ENCODE measurements at places on chromosomes 6 and 20.

DNA sequence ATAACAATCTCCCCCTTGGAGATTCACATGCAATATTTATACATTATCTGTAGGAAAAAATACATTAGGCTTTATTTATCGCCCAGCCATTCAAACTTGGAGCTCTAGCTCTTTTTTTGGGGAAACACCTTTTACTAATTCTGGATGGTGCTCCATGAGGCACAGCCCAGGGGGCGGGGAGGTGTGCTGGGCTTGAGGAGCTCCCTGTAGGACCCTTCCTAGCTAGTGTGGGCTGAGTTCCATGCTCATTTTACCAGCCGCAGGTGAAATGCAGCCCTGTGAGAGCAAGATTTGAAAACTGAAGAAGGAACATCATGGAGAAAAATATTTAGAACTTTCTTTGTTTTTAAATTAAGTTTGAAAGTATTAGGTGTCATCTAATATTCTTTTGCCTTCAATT, 99.6 kb upstream of the POPDC3 start:
- no peak for DNase-seq

GRCh38 chr6:36805096-36805797, 34.0 kb downstream of the CPNE5 start:
- no peak for DNase-seq

GRCh38 chr6:170005665-170006064, 254.2 kb downstream of the ERMARD start:
- no peak for DNase-seq

DNA sequence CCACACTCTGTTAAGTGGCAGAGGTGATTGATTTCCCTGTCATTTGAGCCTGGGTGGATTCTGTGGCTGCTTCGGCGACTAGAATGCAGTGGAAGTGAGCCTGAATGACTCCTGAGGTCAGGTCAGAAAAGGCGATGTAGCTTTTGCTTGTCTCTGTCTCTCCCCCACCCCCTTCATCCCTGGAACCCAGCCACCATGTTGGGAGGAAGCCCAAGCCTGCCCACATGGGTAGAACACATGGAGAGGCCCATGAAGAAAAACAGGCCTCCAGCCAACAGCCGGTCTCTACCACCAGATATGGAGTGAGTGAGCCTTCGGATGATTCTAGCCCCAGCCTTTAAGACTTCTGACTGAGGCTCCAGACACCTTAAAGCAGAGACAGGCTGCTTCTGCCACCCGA, 181.0 kb downstream of the TFAP2C start:
- DNase-seq: no peak

GRCh38 chr20:31704225-31705119, 18.2 kb downstream of the BCL2L1 start:
- no peak for DNase-seq

GRCh38 chr6:38789256-38789655, 74.1 kb downstream of the DNAH8 start:
- no peak for DNase-seq

DNA sequence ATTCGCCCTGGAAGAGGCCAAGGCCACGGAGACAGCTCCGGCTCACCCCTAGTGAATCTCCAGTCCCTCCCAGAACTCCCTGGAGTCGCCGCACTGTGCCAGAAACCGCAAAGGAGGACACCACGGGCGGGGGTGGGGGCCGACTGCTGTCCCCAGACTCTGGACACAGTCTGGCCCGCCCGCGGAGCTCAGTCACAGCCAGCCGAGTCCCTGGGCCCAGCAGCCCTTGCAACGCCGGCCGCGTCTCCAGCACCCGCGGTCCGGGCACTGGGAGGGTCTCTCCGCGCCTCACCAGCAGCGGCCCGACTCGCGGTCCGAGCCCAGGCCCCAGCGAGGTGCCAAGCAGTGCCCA, 518 bp downstream of the PEX6 start:
- DNase-seq: no peak

DNA sequence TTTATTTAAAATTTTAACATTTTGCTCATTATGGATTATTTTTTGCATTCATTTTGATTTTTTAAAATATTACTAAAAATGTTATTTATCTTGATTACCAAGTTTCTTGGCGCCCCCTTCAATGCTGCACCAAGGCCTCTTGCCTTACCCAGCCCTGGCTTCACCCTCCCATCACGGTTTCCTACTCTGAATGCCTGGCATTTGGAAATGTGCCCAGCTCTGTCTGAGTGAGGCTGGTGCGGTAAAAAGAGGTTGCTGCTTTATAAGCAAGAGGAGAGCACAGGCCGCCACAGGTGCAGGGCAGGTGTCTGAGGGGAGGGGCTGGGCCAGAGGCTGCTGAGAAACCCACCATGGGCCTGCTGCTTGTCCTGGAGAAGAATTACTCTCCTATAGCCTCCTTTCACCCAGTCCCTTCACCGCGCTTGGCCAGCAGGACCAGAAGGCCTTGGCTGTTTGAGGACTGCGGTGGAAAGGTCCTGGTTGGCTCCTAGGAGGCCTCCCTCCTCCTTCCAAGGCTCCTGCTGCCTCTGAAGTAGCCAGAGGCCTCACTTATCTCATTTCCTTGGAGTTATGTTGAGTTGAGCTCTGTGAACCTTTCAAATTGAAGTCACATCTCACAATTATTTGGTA, 62.6 kb downstream of the BANF2 start:
- DNase-seq: no peak

DNA sequence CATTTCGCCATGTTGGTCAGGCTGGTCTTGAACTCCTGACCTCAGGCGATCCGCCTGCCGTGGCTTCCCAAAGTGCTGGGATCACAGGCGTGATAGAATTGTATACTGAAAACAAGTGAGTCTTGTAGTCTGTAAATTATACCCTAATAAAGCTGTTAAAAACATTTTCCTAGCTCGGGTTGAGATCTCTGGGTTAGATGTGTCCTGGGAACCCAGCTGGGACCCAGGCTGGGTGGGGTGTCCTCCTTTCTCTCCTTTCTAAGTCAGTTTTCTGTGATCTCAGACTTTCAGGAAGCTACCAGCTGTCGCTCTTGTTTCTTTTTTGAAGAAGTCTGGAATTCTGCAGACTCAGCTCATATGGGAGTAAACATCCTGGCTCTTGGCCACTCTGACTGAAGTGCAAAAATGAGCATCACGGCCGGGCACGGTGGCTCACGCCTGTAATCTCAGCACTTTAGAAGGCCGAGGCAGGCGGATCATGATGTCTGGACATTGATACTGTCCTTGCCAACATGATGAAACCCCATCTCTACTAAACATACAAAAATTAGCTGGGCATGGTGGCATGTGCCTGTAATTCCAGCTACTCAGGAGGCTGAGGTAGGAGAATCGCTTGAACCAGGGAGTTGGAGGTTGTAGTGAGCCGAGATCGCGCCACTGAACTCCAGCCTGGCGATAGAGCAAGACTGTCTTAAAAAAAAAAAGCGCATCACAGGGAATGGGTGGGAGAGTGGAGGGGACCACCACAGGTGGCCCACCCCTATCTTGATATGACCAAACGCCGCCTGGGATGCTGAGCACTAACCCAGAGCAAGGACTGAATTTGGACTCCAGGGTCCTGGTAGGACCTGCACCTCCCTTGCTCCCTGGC, 9.9 kb upstream of the PCIF1 start:
- no peak for DNase-seq

- no peak for DNase-seq
Measured at GRCh38 chr6:105121981-105122380, 57.8 kb downstream of the POPDC3 start.

- DNase-seq: no peak
Measured at GRCh38 chr6:465531-466348, 74.2 kb downstream of the IRF4 start.

DNA sequence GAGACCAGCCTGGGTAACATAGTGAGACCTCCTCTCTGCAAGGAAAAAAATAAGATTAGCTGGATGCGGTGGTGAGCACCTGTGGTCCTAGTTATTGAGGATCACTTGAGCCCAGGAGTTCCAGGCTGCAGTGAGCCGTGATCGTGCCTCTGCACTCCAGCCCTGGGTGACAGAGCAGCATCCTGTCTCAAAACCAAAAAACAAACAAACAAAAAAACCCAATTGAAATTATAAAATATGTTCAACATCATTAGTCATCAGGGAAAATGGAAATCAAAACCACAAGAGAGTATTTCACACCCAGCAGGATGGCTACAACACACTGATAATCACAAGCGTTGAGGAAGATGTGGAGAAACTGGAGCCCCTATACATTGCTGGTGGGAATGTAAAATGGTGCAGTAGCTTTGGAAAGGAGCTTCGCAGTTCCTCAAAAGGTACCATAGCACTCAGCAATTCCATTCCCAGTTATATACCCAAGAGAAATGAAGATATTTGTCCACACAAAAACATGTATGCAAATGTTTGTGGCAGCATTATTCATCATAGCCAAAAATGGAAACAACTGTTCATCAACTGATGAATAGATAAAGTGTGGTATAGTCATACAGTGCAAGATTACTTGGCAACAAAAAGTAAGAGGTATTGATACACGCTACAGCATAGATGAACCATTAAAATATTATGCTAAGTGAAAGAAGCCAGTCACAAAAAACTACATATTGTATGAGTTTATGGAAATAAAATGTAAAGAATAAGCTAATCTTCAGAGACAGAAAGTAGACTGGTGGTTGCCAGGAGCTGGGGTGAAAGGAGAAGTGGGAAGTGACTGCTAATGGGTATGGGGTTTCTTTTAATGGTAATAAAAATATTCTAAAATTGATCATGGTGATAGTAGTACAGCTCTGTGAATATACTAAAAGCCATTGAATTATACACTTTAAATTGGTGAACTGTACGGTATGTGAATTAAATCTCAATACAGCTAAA, 38.7 kb upstream of the RIPOR2 start:
- DNase-seq: no peak

DNA sequence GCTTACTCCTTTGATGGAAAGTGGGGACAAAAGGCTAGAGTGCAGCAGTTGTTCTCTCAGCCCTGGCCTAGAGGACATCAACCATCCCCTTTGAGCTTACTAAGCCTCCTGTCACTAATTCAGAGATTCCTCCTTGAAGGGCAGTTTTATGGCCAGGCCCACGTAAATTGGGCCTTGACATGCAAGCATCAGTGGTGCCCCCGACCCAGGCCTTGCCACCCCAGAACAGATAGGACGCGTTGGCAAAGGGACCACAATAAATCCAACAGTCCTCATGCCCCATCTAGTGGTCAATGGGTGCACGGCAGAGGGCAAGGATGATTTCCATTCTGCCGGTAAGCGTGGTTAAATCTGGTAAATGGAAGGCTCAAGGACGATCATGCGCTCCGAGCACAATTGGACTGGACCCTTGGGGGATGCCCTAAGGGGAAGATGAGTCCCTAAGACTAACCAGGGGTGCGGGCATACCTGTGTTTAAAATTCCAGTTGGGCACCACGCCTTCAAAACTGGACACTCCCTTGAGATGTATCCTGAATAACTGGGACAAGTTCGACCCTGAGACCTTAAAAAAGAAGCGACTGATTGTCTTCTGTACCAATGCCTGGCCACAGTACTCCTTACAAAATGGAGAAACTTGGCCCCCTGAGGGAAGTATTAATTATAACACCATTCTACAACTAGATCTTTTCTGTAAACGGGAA, 32.6 kb downstream of the CEP85L start:
- DNase-seq: peak; percentile 31

GRCh38 chr20:59004493-59004762, 2.6 kb downstream of the CTSZ start:
- no peak for DNase-seq

GRCh38 chr6:7691675-7692452, 34.0 kb upstream of the BMP6 start:
- DNase-seq: no peak

DNA sequence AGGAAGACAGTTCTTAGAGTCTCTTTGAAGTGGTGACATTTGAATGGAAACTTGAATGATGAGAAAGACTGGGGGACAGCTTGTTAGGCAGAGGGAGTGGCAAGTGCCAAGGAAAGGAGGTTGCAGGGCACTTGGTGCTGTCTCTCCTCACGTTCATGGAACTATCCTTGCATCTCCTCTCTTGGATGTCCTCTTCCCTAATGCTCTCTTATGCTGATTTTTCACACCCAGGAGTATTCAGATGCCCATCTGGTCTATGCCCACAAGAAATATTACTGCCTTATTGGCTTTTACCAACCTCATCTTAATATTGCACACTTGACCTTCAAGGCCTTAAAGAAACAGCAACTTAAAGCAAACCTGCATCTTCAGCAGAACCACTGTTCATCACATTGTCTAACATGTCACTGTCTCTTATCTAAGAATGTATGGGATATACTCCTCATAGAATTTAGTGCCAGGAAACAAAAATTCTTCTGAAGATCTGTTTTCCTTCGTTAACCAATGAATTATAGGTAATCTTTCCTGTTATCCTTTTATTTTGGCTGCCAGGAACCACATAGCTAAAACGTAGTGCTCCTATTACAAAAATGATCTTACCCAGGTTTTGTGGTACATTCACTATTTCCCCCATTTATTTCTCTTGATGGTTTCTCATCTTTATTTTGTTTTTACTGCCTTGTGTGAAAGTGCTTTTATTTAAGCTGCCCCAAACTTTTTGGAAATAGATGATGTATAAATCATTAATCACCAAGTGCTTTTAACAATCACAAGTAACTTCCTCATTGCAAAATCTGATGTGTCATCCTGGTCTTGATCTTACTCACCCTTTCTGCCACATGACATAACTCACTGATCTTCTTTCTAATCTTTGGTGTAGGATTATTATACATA, 12.8 kb downstream of the RGS17 start:
- DNase-seq: no peak

- DNase-seq: no peak
Measured at GRCh38 chr6:88871498-88871897, 91.9 kb downstream of the RNGTT start.

GRCh38 chr20:50675671-50676376, 15.5 kb downstream of the RIPOR3 start:
- DNase-seq: no peak

DNA sequence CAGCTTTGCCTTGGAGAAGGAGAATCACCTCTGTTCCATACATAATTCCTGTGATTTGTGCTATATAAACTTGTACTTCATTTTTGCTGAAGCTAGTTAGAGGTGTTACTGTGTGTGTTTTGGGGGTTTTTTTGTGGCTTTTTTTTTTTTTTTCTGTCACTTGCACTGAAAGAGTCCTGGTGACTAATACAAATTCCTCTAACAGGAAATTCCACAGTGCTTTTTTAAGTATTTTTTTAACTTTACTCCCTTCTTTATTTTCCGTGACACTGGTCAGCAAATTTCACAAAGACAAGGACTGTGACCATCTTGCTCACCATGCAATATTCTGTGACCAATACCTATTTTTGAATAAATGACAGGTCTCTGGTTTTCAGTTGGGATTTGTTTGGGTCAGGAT, 110.5 kb downstream of the ISM1 start:
- DNase-seq: no peak

- DNase-seq: no peak
Measured at GRCh38 chr6:3316818-3317217, 58.1 kb downstream of the PSMG4 start.

DNA sequence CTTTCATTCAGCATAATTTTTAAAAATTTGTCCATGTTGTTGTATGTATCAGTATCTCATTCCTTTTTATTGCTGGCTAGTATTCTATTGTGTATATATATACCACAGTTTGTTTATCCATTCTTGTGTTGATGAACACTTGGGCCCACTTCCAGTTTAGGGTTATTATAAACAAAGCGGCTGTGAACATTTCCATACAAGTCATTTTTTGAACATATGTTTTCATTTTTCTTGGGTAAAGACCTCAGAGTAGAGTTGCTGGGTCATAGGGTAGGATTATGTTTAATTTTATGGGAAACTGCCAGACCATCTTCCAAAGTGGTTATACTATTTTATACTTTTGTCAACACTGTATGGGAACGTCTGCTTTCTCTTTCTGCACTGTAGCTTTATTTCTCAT, 55.3 kb downstream of the RBM24 start:
- no peak for DNase-seq

GRCh38 chr20:34600892-34601653, 42.6 kb downstream of the MAP1LC3A start:
- DNase-seq: no peak

All from activated T-helper 1 cell treated with Interleukin-2 at 50 U/mL for 16 hours (primary cell).